ENCODE measurements at places on chromosomes 11 and 22. TPM values are rescaled to one million over a fixed set of nuclear protein-coding genes. Genes with fewer than 3 reads are reported as not detected.

The XKR3 gene
- not detected for total RNA-seq

The KREMEN1 gene
- 11.8 TPM for total RNA-seq

The HSPB2 gene
- total RNA-seq = 1.7 TPM

The EFEMP2 gene
- total RNA-seq = 102 TPM

The SYT13 gene
- 0.13 TPM for total RNA-seq

The BDNF gene
- 5.0 TPM for total RNA-seq

The WT1 gene
- total RNA-seq = not detected
